ENCODE measurements at places on chromosomes 16 and 17. TPM values are rescaled to one million over a fixed set of nuclear protein-coding genes. Genes with fewer than 3 reads are reported as not detected.

DNA sequence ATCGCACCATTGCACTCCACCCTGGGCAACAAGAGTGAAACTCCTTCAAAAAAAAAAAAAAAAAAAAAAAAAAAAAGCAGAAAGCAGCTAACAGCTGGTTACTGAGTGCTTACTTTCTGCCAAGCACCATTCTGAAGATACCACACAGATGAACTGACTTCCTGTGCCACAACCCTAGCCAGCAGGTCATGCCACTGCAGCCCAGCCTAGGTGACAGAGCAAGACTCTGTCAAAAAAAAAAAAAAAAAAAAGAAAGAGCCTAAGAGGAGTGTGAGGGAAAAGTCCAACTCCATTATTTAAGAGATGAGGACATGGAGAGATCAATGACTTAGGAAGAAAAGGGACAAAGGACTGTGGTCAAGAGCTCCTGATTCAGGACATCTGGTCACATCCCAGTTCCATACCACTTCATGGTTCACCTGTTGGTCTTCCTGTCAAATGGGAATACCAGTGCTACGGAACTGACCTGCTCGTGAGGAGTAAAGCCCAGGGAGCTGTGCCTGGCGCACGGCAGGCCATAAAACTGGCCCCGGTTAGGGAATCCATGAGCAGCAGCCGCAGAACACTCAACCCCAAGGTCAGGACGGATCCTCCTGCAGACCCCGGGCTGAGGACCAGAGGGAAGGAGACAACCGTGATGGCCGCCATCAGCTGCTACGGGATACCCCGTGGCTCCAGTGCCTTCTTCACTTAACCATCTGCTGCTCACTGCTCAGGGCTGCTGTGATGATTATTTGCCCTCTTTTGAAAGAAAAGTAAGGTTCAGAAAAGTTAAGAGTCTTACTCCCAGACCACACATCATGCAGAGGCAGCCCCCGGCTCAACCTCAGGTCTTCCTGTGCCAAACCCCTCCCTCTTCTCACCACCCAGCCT is 950 bp downstream of the KLHDC4 start:
- DNase-seq, result no peak
- peak overlapping the region; percentile 98 for H3K4me3 ChIP-seq
- H3K27me3 ChIP-seq, result no peaks in the 10 kb centered on the region
- peak overlapping the region; percentile 93 for H3K27ac ChIP-seq

DNA sequence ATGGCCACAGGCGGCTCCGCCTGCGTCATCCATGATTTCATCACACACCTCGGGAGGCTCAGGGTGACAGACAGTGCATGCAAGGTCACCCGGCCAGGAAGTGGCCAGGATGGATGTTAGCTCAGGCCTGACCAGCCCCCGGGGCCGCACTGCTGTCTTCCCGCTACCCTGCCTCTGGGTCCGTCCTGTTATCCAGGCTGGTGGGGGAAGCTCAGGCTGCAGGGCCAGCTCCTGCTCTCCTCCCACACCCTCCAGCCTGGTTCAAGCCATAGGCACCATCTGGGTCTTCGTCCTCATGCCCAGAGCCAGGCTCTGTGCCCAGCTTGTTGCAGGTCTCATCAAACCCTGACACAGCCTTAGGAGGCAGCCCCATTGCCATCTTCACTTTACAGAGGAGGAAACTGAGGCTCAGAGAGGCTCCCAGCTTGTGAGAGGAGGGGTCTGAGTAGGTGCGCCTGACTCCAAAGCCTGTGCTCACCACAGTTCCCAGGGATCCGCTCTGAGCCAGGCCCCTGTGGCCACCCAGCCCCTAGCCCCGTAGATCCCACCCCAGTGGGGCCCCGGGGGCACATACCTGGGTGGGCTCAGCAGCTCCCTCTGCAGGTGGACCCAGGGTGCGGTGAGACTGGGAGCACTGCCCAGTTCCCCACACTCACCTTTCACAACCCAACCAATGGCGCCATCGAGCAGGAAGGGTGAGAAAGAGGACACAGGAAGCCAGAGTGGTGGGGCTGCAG is 412 bp upstream of the ADGRG3 start:
- DNase-seq, result no peak
- H3K27me3 ChIP-seq, result peaks cover 3% of the 10 kb centered on the region
- no peak overlapping the region for H3K4me3 ChIP-seq
- H3K4me1 ChIP-seq, result no peaks in the 10 kb centered on the region

DNA sequence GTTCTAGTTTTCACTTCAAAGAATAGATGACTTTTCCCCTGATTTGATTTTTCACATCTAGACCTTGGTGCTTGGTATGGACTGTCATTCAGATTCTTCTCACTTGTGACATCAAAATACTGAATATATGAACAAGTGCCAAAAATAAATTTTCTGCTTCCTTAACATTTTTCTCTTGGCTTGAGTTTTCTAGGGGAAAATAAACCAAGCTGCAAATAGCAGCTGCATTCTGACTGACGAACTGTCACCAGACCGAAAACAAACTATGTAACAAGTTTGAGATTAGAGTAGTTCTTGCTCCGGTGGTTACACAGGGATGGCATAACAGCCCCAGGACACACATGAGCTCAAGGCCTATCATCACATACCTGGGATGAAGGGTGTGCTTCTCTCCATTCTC is 345.7 kb downstream of the CNTNAP4 start:
- H3K27ac ChIP-seq, result no peak overlapping the region
- no peaks in the 10 kb centered on the region for H3K27me3 ChIP-seq
- DNase-seq, result no peak
- H3K4me3 ChIP-seq, result no peak overlapping the region
- H3K36me3 ChIP-seq, result no peaks in the 10 kb centered on the region
- H3K4me1 ChIP-seq, result no peaks in the 10 kb centered on the region

GRCh38 chr16:48321317-48322036 is 63.7 kb downstream of the SIAH1 start:
- H3K4me1 ChIP-seq, result peaks cover 21% of the 10 kb centered on the region
- no peaks in the 10 kb centered on the region for H3K27me3 ChIP-seq
- H3K4me3 ChIP-seq, result no peak overlapping the region
- DNase-seq, result no peak

GRCh38 chr17:82570277-82570676 is 50.7 kb downstream of the FOXK2 start:
- no peaks in the 10 kb centered on the region for H3K4me1 ChIP-seq
- H3K4me3 ChIP-seq, result no peak overlapping the region
- H3K27ac ChIP-seq, result peak overlapping the region; percentile 56
- H3K36me3 ChIP-seq, result peaks cover 8% of the 10 kb centered on the region
- no peak for DNase-seq

DNA sequence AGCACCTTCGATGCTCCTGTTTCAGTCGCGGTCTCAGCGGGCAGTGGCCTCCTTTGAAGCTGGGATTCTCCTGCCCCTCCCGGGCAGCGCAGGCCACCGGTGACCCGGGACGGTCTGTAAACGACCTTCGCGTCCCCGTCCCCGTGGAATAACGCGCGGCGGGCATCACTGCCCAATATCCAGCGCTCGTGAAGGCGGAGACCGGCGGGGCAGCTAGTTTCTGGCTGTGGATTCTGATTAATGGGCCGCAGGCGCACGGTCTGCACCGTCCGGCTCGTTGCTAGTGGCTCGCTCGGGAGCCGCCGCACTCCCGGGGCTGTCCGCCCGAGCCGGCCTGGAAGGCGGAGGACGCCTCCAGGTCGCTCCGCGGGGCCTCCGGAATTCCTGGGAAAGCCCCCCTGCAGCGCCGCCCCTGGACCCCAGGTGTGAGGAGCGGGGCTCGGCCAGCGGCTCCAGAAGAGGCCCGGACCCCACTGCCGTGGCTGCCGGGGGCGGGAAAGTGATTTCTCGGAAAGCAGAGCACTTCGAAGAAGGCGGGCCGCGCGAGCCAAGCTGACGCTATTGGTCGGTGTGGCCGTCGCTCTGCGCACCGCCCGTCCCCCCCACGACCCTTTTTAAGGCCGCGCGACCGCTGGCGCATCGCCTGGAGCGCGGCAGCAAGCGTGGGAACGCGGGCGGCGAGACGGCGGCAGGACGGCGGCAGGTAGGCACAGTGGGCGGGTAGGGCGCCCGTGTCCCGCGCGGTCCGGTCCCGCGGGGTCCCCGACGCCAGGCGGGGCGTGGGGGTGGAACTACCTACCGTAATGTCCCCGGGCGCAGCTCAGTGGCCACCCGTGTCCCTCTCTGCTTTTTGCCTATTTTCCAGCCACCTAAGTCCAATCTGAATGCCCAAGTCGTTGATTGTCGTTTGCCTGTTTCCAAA is at the start of gene IRF8:
TSS of gene IRF8 (plus strand) at position 642 of the 922 bp plus-strand sequence. CDS start 3,854 bp downstream, outside the sequence.
- peaks cover 33% of the 10 kb centered on the region for H3K27me3 ChIP-seq
- no peaks in the 10 kb centered on the region for H3K4me1 ChIP-seq
- peak within 1 kb of the TSS; percentile 74 for H3K4me3 ChIP-seq

GRCh38 chr16:69932228-69932627 is 18.9 kb upstream of the CLEC18A start:
- H3K27ac ChIP-seq, result peak overlapping the region; percentile 28
- DNase-seq, result no peak
- H3K36me3 ChIP-seq, result peaks cover 14% of the 10 kb centered on the region
- H3K4me1 ChIP-seq, result peaks cover 7% of the 10 kb centered on the region

GRCh38 chr17:29954405-29954804 is 13.0 kb downstream of the EFCAB5 start:
- H3K4me1 ChIP-seq, result no peaks in the 10 kb centered on the region
- H3K4me3 ChIP-seq, result no peak overlapping the region
- no peaks in the 10 kb centered on the region for H3K36me3 ChIP-seq
- no peak for DNase-seq
- H3K27me3 ChIP-seq, result no peaks in the 10 kb centered on the region

DNA sequence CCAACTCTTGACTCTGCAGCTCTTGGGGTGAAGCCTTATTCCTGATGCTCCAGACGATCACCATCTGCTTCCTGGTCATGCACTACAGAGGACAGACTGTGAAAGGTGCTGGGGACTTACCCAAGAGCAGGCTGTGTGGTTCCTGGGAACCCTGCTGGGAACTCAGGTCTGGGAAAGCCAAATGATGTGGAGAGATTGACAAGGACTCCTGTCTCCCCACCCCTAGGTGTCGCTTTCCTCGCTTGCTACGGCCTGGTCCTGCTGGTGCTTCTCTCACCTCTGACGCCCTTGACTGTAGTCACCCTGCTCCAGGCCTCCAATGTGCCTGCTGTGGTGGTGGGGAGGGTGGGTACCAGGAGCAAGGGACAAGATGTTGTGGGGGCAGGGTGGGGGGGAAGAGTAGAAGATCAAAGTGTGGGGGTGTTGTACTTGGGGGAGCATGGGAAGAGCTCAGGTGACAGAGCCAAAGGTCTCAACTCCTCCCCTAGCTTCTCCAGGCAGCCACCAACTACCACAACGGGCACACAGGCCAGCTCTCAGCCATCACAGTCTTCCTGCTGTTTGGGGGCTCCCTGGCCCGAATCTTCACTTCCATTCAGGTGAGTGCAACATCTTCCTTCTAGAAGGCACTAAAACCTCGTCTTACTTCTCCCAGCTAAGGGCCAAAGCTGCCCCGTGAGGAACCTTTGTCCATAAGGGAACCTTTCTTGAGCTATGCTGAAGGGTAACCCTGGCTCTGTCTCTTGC is 3.0 kb downstream of the SOX15 start:
- no peak overlapping the region for H3K27ac ChIP-seq
- H3K4me3 ChIP-seq, result no peak overlapping the region
- no peaks in the 10 kb centered on the region for H3K27me3 ChIP-seq
- DNase-seq, result no peak

GRCh38 chr17:1039123-1039507 is 42.2 kb downstream of the TIMM22 start:
- H3K4me1 ChIP-seq, result peaks cover 23% of the 10 kb centered on the region
- no peak overlapping the region for H3K4me3 ChIP-seq
- H3K27me3 ChIP-seq, result no peaks in the 10 kb centered on the region
- no peaks in the 10 kb centered on the region for H3K36me3 ChIP-seq
- peak overlapping the region; percentile 88 for H3K27ac ChIP-seq
- no peak for DNase-seq

- DNase-seq, result no peak
- no peaks in the 10 kb centered on the region for H3K36me3 ChIP-seq
Observed at GRCh38 chr17:5869041-5869745, 201.0 kb upstream of the WSCD1 start.

- no peaks in the 10 kb centered on the region for H3K27me3 ChIP-seq
- H3K27ac ChIP-seq, result no peak overlapping the region
- H3K4me1 ChIP-seq, result no peaks in the 10 kb centered on the region
- no peak for DNase-seq
- no peaks in the 10 kb centered on the region for H3K36me3 ChIP-seq
Observed at GRCh38 chr16:82716361-82716855, 89.6 kb downstream of the CDH13 start.

DNA sequence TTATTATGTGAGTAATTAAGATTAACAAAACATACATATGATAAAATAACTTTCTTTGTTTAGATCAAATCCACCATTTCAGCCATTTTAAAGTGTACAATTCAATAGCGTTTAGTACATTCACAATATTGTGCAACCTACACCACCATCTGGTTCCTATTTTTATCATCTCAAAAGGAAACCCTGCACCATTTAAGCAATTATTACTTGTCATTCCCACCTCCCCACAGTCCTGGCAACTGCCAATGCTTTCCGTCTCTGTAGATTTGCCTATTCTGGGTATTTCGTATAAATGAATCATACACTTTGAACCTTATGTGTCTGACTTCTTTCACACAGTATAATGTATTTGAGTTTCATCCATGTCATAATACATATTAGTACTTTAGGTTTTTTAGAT is 162.5 kb upstream of the CNTNAP4 start:
- H3K27ac ChIP-seq, result no peak overlapping the region
- DNase-seq, result no peak
- no peaks in the 10 kb centered on the region for H3K4me1 ChIP-seq
- H3K36me3 ChIP-seq, result no peaks in the 10 kb centered on the region
- H3K27me3 ChIP-seq, result no peaks in the 10 kb centered on the region

GRCh38 chr16:80546249-80546648 is 5.5 kb downstream of the DYNLRB2 start:
- DNase-seq, result no peak
- H3K4me1 ChIP-seq, result peaks cover 2% of the 10 kb centered on the region
- H3K36me3 ChIP-seq, result no peaks in the 10 kb centered on the region
- no peaks in the 10 kb centered on the region for H3K27me3 ChIP-seq

DNA sequence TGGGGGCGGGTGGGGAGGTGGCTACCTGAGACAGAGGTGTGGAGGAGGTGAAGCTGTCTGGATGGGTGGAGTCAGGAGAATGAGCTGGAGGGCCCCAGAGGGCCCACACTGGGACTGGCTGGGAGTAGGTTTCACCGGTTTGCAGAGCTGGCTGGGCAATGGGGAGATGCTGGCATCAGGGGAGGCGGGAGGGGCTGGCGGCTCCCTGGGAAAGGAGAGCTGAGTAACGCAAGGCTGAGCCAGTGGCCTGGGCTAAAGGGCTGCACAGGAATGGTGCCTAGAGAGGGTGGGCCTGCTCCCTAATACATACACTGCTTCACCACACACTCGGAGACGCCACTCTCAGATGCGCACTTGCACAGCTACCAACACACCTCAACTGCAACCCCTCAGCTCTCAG is 12.4 kb downstream of the P3H4 start:
- peaks cover 8% of the 10 kb centered on the region for H3K4me1 ChIP-seq
- no peak overlapping the region for H3K27ac ChIP-seq

TMEM208 gene
- 47.6 TPM for total RNA-seq

SRCIN1 gene
- total RNA-seq, result 0.78 TPM

BCO1 gene
- not detected for total RNA-seq

CDH13 gene
- 14.4 TPM for total RNA-seq

TMC5 gene
- total RNA-seq, result not detected

TMEM95 gene
- total RNA-seq, result not detected

Data from tibial nerve (tissue), 4 donors.